ENCODE measurements at places on chromosomes 3 and 15.

DNA sequence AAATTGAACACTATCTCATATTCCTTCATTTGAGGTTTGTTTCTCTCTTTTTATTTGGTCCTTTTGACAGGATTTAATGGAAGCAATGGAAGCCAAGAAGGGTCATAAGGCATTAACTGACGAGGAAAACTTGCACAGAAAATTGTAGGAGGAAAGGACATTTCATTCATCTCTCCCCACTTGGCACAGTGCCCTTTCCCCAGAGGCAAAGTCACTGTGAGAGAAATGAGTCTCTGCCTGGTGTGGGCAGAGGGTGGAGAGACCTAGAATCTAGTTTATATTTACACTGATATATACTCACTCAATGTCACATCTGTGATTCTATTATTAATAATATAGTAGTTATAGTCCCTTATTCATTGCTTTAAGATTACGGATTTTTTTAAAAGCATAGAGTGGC, 324.6 kb upstream of the IL12A start:
- no peak for DNase-seq

DNA sequence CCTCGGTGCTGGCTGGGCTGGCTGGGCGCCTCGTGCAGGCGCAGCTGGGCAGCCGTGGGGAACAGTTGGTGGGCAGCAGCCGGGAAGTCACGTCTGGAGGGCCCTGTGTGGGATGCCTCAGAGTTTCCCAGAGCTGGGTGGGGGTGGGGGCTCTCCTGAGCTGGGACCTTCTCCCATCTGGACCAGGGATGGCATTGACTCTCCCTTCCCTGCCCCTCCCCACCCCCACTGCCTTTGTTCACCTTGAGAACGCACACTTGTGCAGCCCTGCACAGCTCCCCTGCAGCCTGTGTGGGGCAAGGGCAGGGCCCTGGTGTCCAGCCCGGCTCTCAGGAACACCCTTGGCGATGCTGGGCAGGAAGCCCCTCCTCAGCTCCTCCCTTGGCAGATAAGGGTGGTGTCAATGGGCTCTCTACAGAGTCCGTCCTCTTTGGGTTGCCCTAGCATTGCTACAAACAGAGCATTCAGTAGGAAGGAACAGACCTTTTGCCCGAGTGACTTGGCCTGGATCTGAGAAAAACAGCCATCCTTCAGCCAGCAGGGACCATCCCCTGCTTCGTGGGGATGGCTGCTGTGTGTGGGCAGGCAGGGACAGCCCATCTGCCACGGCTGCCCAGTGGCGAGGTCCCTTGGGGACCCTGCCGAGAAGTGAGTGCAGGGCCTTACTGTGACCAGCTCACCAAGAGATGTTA, 25.5 kb upstream of the KLF13 start:
- DNase-seq: no peak

DNA sequence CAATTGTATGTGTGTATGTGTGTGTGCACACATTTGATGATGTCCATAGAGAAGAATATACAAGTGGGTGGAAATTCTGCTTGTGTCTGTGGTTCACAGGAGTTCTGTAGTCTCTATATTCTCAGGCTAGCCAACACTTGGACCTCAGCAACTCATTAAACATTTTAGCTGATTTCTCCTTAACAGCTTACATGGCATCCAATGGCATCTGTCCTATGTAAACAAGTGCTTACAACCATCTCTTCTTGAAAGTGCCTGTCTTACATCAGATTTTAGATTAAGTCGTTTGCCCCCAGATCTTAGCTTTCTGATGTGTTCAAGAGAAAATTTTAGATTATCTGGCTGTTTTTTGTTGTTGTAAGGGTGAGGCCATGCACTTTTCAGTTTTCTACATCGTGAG, 29.0 kb downstream of the ZNF662 start:
- DNase-seq: no peak

GRCh38 chr15:80459818-80460217, 55.6 kb downstream of the ARNT2 start:
- DNase-seq: no peak

DNA sequence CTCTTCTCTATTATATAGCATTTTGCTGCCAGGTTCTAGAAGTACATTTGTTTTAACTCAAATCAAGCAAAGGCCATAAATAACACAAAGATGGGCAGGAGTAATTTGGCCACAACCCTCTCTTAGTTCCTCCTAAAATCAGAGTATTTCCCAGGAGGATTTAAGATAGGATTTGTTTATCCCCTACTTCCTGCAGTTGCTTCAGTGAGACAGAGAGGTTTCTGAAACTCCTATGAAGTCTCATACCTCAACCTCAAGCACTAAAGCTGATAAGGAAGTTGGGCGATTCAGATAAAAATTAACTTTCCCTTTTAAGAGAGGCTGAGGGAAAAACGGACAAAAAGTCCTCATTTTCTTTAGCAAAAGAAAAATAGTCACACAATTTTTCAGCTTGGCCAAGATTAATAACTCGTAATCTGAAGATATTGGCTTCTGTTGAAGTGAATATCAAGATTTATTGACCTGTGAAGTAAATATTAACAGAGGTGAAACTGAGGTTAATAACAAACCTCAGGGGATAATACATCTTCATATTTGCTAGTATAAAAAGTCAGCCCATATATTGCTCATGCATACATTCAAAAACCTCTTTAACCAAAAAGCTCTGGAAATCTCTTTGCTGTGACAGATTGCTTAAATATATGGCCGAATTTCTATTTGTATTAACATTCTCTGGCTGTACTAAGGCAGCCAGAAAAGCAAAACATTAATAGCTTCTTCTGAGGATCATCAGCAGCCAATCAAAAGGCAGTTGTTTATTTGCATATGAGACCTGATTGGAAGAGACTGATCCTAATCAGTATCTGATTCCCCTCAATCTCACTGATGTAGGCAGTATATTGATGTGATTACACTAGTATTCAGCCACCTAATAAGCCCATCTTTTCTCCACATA, 90.6 kb upstream of the GADL1 start:
- DNase-seq: no peak

- no peak for DNase-seq
These were observed 34.4 kb downstream of the TFRC start for GRCh38 chr3:196047391-196048030.

DNA sequence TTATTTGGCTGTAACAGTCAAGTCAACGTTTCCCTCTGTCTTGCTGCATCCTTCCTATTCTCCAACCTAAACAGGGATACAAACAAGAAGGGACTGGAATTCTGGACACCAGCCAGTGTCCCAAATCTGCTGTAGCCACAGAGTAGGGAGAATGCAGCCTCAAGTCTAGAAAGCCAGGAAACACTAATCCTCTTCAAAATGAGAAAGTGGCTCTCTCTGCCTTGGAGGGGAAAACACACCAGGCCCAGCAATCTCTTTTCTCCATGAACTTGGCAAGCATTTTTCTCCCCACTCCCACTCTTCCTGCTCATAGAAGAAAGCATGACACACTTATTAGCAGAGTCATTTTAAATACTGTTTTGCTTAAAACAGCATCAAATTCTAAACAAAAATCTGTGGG, 781.7 kb downstream of the SQOR start:
- DNase-seq: no peak

DNA sequence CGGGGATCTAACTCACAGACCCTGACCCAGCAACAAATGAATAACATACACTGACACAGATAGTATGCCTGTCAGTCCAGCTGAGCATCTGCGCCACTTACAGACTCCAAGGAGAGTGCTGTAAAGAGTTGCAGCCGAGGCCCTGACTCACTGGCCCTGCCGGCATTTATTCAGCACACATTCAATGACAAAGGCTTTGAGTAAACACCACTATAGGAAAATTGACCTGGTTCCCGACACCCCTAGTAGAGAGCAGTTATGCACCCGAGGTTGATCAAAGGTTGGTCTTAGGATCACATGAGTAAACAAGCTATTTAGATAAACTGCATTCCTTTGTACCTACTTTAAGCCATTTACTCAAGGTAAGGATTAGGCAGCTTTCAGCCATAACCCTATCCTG, 22.7 kb downstream of the LARS2 start:
- DNase-seq: no peak

DNA sequence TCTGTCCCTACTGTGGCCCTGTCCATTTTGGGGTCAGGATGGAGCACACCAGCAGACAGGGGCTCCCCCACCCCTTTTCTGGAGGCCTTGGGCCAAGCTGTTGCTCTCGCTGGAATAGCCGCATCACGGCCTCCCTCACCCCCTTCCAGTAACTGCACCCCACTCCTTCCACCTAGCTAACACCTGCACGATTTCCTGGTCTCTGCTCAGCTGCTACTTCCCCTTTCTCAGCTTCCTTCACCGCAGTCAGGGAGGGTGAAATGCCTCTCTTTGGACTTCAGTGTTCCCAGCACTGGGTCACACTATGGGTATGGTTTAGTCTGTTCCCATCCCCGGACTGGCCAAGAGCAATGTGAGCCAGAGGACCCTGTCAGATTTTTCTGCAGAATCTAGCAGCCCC, 400.2 kb downstream of the MCTP2 start:
- no peak for DNase-seq

GRCh38 chr3:150787741-150788370, 24.9 kb upstream of the SIAH2 start:
- DNase-seq: no peak

All from kidney epithelial cell (primary cell).